ENCODE measurements at places on chromosomes 13 and 19.
A peak's percentile ranks its signal among the peaks of the same experiment; 100 is the strongest.

DNA sequence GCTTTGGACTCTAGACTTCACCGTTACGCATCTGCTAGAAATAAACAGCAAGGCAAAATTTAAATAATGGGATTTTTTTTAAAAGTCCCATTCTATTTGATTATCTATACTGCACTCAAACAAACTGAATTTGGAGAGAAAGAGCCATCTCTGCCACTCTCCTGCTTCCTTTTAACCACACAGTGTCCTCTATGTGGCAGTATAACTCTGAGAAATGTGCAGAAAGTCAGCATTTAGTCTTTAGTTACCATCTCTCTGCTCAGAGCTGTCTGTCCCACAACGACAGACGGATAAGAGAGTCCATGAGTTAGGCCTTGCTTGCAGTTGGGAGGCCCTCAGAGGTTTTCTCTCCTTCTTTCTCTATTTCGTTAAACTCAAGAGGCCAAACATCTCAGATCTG lies 21.2 kb downstream of the CCNA1 start:
- no peak for DNase-seq

- DNase-seq: peak; percentile 60
Measured at GRCh38 chr19:50362656-50363424, 2.6 kb downstream of the NAPSA start.

DNA sequence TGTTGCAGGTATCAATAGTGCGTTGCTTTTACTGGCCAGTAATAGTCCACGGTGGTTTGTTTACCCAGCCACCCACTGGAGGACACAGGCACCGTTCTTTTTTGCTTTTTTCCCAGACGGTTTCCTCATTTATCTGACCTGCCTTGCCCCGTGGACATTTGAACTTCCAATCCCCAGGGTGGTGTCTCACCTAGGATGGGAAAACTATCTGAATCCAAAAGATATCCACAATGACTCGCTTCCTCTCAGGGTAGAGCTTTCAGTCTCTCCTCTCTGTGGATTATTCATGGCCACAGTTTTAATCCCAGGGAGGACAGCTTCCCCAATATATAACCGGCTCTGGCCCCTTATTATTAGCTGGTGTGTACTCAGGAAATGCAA lies 170.8 kb downstream of the FOXO1 start:
- no peak for DNase-seq

DNA sequence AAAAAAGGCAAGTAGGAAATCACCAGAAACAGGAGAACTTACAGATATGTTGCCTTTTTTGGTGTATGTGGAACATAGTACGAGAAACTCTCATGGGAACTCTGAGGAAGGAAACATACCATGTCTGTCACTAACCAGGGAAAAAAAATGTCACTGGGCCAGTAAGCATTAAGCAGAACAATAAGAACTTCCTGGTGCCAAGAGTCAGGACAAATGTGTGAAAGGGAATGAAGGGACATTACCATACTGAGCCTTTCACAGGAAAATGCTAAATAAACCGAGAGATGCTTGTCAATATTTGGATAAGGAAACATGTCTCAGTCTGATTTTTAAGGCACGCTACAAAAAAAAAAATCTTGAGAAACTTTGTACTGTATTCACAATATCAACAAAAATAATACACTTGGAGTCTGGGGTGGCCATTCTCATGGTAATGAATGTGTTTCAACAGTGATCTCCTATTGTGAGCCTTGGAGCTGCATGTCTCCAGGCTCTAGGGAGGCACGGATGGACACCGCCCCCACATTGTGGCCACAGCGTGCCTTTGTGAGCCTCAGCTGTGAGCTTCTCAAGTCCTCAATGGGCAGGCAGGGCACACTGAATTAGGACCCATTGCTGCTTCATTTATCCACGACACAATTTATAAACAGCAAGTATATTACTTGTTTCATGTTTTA lies 113.0 kb upstream of the ARGLU1 start:
- DNase-seq: no peak

- DNase-seq: no peak
Measured at GRCh38 chr13:40979232-40979631, 39.9 kb downstream of the ELF1 start.

DNA sequence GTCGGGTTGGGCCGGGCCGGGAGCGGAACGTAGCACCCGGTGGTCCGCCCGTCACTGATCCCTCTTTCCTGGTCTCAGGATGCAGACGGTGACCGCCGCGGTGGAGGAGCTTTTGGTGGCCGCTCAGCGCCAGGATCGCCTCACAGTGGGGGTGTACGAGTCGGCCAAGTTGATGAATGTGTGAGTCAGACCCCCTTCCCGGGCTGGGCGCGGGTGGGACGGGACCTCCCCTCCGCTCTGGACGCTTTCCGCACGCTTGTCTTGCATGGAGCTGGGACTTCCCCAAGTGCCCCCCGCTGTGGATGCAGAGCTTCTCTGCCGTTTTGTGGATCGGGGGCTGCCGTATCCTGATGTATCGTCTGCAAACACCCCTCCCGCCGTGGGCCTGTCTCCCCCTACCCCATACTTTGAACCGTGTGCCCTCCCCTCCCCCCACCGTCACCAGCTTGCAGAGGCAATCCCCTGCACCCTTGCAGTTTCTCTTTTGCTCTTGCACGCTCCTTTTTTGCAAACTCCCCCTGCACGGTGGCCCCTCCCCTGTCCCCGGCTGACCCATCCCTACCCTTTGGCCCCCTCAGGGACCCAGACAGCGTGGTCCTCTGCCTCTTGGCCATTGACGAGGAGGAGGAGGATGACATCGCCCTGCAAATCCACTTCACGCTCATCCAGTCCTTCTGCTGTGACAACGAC lies 669 bp downstream of the GADD45B start:
- DNase-seq: peak; percentile 57

DNA sequence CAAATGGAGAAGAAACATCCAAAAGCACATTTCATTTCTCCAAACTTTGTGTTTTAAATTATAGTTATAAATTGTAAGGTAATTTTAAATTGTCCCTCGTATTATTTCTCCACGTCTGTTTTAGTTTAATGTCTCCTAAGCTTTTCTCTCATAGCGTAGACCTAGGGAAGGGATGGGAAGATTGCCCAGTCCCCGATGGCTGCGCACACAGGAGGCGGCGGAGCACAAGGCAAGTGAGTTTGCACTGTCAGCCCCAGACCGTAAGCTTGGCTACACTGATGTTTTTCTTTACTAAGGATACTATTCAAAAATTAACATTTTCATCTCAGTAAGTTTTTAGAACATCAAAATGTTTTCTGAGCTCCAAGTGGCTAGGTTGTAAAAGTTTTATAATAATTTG lies 72.3 kb downstream of the GPR12 start:
- DNase-seq: no peak

- no peak for DNase-seq
Measured at GRCh38 chr13:48377857-48378256, 35.1 kb downstream of the LPAR6 start.

GRCh38 chr19:52988506-52988905 lies 25.2 kb upstream of the ERVV-1 start:
- no peak for DNase-seq

DNA sequence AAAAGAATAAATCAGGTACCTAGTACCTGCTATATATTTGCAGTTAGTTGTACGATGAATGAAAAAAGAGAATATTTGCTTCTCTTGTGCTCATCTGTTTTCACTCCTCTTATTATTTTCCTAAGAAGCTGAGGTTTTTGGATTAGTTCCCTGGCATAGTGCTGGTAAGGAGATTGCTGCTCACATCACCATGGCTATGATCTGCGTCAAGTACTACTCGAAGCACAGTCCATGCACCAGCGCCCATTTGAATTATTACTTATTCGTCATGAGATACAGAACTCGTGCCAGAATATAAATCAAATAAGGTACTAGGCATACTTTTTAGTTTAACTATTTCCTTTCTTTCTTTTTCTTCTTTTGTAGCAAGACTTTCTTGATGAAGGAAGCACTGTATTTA lies 7.1 kb downstream of the SERTM1 start:
- no peak for DNase-seq

GRCh38 chr13:45109102-45109720 lies 11.1 kb upstream of the GTF2F2 start:
- no peak for DNase-seq

DNA sequence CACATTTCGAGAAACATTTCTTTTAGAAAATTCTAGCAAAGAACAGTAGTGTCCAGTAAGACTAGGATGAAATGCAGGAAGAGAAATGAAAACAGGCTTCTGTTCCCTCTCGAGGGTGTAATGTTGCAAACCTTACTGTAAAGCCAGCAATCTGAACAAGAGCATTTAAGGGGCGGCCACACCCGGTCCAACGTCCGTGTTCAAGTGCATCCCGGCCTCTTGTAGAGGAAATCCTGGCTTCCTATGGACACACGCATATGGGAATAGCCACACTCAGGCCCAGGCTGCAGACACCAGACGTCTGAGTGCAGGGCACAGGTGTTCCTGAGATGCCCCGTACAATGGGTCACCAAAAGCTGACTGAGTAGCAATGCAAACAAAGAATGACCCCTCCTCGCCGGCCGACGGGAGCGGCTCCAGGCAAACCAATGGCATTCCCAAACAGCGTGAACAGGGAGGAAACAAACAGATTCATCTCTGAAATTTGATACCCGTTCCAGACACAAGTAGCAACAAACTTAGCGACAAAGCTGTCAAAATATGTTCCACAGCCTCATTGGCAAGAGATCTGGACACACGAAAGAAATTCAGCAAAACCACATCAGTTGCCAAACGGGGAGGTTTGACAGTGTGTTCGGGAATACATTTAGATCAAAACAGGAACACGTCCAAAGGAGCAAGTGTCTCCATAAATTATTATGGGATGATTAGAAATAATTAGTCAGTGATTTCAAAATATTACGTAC lies 278.6 kb upstream of the TSHZ3 start:
- DNase-seq: no peak

- DNase-seq: no peak
Measured at GRCh38 chr19:51627491-51628138, 2.6 kb downstream of the SIGLEC5 start.

- no peak for DNase-seq
Measured at GRCh38 chr13:102707467-102707866, 12.6 kb upstream of the METTL21C start.

DNA sequence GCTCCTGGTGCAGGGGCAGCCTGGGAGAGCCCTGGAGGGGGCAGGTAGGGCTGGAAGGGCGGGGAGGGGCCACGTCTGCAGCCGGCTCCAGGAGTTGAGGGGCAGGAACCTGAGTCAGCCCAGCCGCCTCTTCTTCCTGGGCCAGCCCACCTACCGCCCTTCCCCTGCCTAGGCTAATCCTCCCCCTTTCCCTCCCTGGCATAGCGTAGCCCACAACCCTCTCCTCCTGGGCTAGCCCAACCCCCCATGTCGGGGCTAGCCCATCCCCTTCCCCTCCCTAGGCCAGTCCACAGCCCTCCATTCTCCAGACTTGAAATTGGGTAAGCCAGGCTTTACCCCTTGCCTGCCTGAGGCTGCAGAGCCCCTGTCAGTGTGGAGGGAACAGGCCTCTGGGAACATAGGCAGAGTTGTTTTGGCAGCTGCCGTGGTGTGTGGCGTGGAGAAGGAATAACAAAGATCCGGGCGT lies 20.6 kb upstream of the WDR18 start:
- no peak for DNase-seq

- no peak for DNase-seq
Measured at GRCh38 chr13:43830497-43830881, 43.7 kb upstream of the ENOX1 start.

DNA sequence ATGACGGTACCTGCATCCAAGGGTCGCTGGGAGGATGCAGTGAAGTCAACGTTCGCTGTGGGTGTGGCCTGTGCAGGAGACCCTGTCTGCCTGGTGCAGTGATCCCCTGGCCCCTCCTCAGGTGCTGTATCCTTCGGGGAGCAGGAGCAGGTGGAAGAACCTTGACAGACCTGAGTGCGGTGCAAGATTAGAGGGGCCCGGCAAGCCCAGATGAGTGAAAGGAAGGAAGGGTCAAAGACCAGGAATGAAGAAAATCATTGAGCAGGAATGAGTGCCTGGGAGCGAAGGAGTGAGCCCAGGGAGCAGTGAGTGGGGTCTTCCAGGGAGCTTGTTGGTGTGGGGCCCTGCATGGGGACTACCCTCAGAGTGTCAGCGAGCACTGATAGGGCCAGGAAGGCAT lies 12.7 kb downstream of the B3GNT8 start:
- DNase-seq: no peak

DNA sequence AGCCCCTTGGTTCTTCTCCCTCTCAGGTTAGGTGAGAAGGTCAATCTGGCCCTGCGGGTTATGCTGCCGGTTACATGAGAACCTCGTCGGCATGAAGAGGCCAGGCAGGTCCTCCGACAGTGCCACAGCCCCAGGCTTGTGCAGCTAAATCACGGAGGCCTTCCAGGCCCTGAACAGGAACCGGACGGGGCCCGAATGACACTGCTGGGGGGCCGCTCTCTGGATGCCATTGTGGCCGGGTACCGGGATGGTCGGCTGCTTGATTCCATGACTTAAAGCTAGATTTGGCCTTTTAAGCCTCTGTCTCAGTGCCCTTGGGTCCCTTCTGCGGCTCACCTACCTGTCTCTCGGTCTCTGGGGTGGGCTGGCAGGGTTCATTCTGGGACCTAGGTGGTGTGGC lies 48.4 kb downstream of the C1QTNF9 start:
- DNase-seq: no peak

Measured in CD4-positive, alpha-beta T cell treated with Interleukin-15 for 4 hours (primary cell).